GOT3 (cell line): ENCODE measurements at places on chromosomes 7 and 10.

DNA sequence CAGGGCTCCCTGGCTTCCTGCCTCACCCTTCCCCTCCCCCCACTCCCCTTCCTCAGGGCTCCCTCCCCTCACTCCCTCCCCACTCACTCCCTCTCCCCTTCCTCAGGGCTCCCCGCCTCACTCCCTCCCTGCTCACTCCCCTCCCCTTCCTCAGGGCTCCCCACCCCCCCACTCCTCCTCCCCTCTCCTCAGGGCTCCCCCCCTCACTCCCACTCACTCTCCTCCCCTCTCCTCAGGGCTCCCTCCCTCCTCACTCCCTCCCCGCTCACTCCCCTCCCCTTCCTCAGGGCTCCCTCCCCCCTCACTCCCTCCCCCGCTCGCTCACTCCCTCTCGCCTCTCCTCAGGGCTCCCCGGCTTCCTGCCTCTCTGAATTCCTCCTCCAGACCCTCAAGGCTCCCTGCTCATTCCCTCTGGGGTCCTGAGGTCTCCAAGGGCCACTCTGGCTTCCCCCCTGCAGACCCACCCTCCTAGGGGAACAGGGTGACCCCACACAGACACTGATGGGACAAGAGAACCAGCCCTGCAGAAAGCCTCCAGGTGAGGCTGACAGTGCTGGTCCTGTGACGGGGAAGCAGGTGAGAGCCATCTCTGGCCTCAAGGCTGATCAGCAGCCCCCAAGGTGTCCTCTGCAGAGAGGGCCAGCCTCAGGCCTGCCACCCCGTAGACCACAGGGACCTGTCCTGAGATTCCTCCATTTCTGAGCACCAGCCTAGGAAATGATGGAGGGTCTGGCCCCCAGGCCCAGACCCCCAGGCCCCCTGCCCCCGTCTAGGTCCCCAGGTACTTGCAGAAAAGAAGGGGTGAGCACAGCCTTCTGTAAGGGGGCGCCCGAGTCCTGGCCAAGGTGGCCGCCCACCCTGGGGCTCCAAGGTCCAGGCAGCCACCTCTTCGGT is 47.2 kb downstream of the PWWP2B start:
- no peak for DNase-seq

- no peak for DNase-seq
Observed at GRCh38 chr7:76054123-76055120, 6.5 kb downstream of the MDH2 start.

GRCh38 chr10:127937915-127938463 is 31.1 kb downstream of the PTPRE start:
- no peak for DNase-seq

- no peak for DNase-seq
Observed at GRCh38 chr7:125136341-125136740, 206.7 kb upstream of the POT1 start.

DNA sequence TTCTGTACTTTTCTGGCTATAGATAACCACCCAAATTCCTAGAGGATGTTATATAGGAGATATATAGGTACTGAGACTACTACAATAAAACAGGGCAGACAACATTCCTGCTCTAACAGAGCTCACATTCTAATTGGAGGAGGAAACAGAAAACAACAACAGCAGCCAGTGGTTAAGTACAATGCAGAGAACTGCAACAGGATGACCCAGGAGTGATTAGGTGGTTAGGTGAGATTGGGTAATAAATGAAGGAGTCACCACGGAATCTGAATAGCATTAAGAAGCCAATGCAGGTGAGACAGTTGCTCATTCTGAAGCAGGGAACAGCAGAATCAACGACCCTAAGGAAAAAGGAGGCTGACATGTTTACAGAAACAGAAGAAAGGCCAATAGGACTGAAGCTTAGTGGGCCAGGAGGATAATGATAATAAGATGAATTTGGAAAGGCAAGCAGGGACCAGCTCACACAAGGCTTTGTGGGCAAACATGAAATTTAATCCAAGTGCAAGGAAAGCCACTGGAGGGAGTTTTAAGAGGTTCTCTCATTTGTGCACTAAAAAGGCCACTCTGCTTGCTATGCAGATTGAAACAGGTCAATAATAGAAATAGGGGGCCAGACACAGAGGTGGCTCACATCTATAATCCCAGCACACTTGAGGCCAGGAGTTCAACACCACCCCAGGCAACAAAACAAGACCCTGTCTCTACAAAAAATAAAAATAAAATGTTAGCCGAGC is 16.9 kb upstream of the REEP3 start:
- DNase-seq = no peak

GRCh38 chr7:12930534-12930933 is 243.1 kb downstream of the ARL4A start:
- no peak for DNase-seq

GRCh38 chr7:131021902-131022301 is 287.9 kb upstream of the KLF14 start:
- no peak for DNase-seq

GRCh38 chr7:73382934-73383503 is 50.6 kb upstream of the FZD9 start:
- DNase-seq = no peak

DNA sequence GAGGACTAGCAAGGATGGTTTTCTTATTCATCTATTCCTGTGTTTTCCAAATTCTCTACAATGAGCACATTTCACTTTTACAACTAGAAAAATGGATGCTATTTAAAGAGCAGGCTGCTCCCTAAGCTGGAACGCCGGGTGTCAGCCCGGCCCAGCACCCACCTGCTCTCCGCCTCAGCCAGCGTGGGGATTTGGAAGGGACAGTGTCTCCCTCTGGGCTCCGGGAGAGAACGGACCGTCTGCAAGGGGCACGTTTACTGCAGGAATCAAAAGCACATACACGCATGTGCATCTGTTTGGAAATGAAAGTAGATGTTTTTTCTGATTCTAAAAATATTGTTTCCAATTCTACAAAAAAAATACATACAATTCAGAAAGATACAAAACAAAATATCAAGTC is 2.3 kb upstream of the JAKMIP3 start:
- DNase-seq = no peak

DNA sequence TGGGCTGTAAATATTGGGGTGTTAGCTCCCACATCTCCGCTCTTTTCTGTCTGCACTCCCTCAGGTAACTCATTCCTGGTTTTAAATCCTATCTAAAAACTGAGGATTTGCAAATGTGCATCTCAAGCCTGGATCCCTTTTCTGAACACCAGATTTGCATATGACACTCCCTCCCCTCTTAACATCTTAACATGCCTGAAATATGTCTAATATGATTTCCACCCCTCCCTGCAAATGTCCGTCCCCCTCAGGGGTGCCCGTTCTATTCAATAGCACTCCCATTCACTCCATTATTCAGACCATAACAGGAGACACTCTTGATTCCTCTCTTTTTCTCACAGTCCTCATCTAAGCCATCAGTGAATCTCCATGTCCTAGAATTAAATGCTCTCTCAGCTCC is 8.3 kb upstream of the CALD1 start:
- no peak for DNase-seq

DNA sequence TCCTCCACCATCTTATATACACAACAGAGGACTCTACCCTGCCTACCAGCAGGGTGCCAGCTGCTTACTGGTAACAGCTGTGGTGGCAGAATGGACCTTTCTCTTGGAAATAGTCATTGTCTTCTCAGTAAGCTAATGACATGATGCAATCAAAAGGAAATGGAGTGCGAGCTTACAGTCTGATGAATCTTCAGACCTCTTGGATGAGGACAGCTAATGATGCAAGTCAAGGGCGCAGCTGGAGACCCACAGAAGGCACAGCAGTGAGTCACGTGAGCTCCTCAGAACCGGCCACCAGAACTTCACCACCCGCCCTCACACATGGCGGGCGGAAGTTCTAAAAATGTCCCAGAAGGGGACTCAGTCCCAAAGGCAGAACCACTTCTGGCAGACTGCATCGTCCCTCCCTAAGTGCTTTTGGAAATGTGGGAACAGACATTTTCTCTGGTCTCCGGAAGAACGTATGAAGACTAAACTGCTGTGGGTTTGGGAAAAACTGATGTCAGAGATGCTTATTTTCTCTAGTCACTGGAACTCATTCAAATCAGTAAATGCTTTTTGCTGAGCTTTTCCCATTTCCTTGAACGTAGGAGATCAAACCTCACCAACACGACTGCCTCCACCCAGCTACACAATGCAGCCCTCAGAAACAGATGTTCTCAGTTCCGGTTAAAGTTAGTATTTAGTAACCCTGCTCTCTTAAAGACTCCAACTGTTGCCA is 96.4 kb downstream of the FAS start:
- DNase-seq = no peak

DNA sequence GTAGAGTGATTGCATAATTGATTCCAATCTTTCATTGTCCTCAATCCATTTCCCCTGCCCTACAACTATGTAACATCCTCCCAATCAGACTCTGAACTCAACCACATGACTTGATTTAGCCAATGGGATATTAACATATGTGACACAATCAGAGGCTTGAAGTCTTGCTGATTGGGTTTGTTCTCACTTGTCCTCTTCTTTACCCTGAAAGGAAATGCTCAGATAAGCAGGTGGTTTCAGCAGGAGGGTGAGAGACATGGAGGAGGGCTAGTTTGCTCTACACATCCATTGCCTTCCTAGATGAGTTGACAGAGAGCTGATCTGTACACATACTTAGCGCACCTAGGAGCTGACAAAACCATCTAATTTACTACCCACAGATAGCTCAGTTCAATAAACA is 669.4 kb downstream of the NRG3 start:
- no peak for DNase-seq

DNA sequence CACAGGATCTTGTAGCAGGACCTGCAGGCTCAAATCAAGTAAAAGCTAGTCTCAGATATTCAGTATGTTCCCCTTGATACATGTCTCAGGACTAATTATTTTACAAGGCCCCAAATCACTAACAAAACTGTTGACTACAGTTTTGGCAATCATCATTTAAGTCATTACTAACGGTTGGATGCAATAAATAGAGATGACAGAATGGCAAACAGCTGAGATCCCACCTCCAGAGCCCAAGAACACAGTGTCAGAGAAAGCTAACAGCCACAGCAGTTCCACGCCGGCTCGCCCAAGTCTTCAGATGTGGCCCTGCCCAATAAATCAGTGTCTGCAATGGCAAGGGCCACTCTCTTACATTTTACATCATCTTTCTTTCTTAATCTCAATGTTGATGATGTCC is 87.6 kb downstream of the CTBP2 start:
- no peak for DNase-seq

- DNase-seq = no peak
Observed at GRCh38 chr10:45197816-45198485, 117.5 kb downstream of the OR13A1 start.

DNA sequence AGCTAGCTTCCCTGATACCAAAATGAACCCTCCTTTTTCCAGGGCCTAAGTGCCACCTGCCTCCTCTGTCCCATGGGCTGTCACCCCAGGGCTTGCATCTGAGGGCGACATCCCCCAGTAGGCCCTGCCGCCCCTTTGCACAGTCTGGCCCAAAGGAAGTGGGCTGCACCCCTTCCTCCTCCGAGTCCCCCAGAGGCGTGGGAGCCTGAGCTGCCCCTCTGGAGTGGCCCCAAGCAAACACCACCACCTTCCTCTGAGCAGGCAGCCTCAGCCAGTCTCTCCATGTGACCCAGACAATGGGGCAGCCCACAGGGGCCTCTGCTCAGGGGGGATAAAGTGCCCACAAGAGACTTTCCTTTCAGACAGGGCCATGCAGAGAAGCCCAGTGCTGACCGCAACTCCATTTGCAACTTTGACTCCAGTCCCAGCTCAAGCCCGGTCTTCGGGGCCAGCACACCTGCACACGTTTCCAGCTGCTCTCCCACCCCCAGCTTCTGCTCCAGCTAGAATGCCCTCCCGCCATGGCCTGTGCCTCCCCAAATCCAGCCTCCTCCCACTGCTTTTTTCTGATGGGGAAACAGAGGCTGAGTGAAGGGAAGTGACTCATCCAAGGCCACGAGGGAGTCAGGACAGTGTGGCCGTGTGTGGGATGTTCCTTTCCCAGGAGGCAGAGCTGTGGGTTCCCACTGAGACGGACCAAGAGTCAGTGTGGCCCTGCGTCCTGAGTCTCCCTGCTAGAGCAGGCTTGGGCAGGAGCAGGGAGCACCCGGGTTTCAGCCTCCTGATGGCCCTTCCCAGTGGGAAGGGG is 111.9 kb downstream of the ZMIZ1 start:
- no peak for DNase-seq

- DNase-seq = no peak
Observed at GRCh38 chr7:151729521-151729921, 147.4 kb downstream of the PRKAG2 start.

DNA sequence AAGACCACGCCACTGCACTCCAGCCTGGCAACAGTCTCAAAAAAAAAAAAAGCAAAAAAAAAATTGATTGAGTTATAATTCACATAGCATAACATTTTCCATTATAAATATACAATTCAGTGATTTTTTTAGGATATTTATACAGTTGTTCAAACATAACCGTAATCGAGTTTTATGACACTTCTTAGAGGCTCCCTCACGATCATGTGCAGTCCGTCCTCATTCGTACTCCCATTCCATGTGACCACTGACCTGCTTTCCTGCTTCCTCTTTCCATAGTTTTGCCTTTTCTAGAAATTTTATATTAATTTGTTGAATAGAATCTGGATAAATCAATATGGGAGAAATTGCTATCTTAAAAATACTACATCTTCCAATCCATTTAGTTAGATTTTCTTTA is 45.7 kb downstream of the VTI1A start:
- DNase-seq = no peak

DNA sequence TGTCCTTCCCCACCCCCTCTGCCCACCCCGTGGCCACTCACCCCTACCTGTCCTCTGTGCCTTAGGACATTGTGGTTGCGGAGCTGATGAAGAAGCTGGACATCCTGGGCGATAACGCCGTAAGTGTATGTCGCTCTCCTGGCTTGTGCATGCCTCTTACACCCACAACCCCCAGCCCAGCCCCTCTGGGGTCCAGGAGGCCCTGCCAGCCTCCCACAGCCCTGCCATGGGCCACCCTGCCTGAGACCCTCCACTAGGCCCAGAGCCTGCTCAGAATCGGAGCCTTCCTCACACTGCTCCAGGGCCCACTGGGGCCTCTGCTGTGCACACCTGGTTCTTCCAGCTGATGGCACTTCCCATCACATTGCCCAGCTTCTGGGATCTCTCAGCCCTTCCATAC is 36.8 kb upstream of the DPYSL4 start:
- no peak for DNase-seq

GRCh38 chr10:101478956-101479355 is 109.1 kb downstream of the POLL start:
- no peak for DNase-seq

- DNase-seq = no peak
Observed at GRCh38 chr7:136023134-136023869, 46.1 kb upstream of the MTPN start.

GRCh38 chr10:71031026-71031425 is 142.7 kb upstream of the PCBD1 start:
- DNase-seq = no peak

- no peak for DNase-seq
Observed at GRCh38 chr7:123570390-123571182, 13.0 kb upstream of the NDUFA5 start.

GRCh38 chr10:132809232-132810140 is 23.5 kb upstream of the NKX6-2 start:
- no peak for DNase-seq
